Activated naive CD8-positive, alpha-beta T cell treated with anti-CD3 and anti-CD28 coated beads, Interleukin-2, amount 10 ng/mL, durations not matched to agents 7 days and 5 days (primary cell): ENCODE measurements at places on chromosomes 13 and 19. TPM values are rescaled to one million over a fixed set of nuclear protein-coding genes. Genes with fewer than 3 reads are reported as not detected.
A peak's percentile ranks its signal among the peaks of the same experiment; 100 is the strongest.

- H3K36me3 ChIP-seq = peaks cover 5% of the 10 kb centered on the region
- DNase-seq = no peak
- no peaks in the 10 kb centered on the region for H3K4me1 ChIP-seq
- H3K4me3 ChIP-seq = no peak overlapping the region
- H3K27me3 ChIP-seq = no peaks in the 10 kb centered on the region
Observed at GRCh38 chr19:43485951-43486350, 18.6 kb downstream of the PHLDB3 start.

GRCh38 chr19:4455719-4456475 lies 1.7 kb downstream of the UBXN6 start:
- peaks cover 1% of the 10 kb centered on the region for H3K36me3 ChIP-seq
- H3K27me3 ChIP-seq = no peaks in the 10 kb centered on the region
- DNase-seq = no peak
- H3K27ac ChIP-seq = peak overlapping the region; percentile 88

GRCh38 chr13:71643448-71643860 lies 223.6 kb downstream of the DACH1 start:
- no peak for DNase-seq
- no peak overlapping the region for H3K4me3 ChIP-seq
- H3K27ac ChIP-seq = no peak overlapping the region
- no peaks in the 10 kb centered on the region for H3K4me1 ChIP-seq

The CLEC11A gene
- total RNA-seq = 2.7 TPM

The SH2D3A gene
- 35.5 TPM for total RNA-seq

The ZNF579 gene
- 10.1 TPM for total RNA-seq

DNA sequence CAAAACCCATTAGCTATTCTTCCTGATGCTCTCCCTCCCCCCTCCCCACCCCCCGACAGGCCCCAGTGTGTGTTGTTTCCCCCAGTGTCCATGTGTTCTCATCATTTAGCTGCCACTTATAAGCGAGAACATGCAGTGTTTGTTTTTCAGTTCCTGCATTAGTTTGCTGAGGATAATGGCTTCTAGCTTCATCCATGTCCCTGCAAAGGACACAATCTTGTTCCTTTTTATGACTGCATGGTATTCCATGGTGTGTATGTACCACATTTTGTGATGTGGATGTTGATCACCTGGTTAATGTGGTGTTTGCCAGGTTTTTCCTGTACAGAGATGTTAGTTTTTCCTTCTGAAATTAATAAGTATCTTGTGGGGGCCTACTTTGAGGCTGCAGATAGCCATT lies 31.5 kb downstream of the TDRD12 start:
- H3K4me1 ChIP-seq = no peaks in the 10 kb centered on the region
- H3K4me3 ChIP-seq = no peak overlapping the region
- no peaks in the 10 kb centered on the region for H3K36me3 ChIP-seq
- H3K27ac ChIP-seq = no peak overlapping the region
- peaks cover 39% of the 10 kb centered on the region for H3K27me3 ChIP-seq

DNA sequence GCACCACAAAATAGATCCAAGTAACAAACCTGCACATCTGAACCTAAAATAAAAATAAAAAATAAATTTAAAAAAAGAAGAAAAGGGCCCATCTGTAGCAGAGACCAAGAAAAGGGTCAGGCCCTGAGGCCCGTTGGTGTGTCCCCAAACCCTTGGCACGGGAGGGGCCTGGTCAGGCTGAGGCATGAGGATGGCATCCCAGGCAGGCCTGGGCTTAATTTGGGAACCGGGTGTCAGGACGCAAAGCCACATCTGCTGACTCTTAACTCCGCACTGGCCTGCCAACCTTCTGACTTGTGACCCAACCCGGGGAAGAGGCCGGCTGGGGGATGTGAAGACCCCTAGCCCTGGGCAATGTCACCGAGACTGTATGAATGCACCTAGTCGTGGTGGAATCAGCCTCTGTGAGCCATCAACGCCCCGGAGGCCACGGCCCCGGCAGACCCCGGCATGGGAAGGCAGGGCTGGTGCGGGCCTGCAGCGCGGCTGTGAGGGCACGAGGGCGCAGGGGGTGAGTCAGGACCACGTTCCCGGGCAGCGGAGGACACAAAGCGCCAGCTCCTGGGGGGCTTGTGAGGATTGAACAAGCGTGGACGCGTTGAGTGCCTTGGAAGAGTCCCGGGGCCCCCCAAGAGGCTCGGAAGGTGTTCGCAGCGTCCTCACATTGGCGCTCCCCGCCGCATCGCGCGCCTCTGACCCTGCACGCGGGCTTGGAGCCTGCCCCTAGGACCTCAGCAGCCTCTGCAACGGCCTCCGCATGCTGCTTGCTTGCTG lies 38.2 kb downstream of the ATP12A start:
- no peaks in the 10 kb centered on the region for H3K36me3 ChIP-seq
- H3K4me1 ChIP-seq = peaks cover 14% of the 10 kb centered on the region
- no peak for DNase-seq
- H3K4me3 ChIP-seq = no peak overlapping the region
